ENCODE measurements at places on chromosomes 6 and 20.

DNA sequence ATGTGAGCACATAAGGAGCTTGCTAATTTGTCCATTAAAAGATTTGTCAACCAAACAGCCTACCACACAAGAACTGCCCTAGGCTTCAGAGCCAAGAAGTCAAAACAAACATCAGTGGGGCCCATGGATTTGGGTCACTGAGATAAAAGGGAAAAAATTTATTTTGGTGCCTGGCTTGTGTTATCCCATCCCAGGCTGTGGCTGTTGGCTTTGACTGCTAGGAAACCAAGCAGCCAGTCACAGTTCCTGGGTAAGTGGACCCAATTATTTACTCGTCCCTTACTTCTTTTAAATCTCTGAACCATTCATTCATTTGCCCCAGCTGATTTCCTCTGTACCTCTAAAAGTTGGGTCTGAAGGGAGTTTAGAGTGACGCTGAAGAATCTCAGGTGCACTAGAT, 41.3 kb downstream of the EDN1 start:
- no peak for DNase-seq

DNA sequence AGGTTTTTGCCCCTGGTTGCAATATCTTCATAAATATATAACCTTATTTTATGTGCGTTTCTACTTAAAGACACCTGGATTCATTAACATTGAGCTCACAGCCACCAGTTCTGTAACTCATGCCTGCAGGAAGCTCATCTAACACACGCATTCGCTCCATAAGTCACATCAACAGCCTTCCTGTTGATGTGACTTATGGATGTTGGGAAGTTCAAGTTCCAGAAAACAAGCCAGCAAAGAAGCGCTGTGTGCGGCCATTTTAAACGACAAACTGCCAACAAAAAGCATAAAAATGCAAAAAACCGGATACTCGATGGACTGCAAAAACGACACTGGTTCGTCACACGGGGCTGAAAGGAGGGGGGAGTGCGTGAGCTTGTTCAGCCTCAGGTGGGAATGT, 77.9 kb upstream of the NFATC2 start:
- DNase-seq: no peak

DNA sequence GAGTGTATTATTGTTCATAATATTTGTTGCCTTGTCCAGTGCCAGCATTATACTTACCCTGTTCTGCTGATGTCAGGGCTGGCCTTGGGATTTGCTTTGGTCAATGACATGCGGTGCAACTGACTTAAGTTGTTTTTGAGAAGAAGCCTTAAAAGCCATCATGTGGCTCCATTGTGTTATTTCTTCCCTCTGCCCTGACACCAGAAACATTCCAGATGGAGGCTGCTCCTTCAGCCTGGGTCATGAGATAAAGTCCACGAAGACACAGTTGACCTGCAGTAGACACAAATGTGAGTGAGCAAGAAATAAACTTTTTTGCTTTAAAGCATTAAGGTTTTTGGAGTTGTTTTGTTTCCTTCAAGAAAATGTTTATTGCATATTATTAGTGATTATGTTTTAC, 7.5 kb upstream of the HINT3 start:
- no peak for DNase-seq

DNA sequence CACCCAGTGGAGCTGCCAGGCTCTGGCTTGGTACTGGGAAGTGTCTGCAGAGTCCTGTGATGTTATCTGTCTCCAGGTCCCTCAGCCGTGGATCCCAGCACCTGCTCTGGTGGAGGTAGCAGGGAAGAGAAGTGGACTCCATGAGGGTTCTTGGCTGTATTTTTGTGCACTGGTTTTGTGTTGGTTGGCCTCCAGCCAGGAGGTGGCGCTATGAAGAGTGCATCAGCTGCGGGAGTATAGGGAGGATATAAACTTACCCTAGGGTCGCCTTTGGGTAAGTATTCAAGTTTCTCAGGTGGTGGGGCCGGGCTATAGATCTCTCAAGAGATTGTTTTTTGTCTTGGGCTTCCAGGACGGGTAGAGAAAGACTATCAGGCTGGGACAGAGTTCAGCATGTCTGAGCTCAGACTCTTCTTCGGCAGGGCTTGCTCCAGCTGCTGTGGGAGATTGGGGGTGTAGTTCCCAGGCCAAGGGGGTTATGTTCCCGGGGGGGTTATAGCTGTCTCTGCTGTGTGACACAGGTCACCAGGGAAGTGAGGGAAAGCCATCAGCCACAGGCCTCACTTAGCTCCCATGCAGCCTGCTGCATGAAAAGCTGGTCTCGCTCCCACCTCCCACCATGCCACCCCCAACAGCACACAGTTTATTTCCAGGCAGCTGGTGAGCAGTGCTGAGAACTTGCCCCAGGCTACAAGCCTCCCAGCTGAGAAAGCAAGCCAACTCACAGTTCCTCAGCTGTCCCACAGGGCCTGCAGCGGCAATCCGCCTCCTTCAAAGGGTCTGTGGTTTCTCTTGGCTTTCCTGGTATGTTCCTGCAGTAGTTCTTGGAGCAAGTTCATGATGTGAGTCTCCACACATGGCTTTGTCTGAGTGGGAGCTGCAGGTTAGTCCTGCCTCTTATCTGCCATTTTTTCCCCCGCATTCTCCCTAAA, 115.7 kb downstream of the AIG1 start:
- no peak for DNase-seq

- no peak for DNase-seq
Measured at GRCh38 chr6:116221911-116222310, 32.0 kb downstream of the TSPYL4 start.

DNA sequence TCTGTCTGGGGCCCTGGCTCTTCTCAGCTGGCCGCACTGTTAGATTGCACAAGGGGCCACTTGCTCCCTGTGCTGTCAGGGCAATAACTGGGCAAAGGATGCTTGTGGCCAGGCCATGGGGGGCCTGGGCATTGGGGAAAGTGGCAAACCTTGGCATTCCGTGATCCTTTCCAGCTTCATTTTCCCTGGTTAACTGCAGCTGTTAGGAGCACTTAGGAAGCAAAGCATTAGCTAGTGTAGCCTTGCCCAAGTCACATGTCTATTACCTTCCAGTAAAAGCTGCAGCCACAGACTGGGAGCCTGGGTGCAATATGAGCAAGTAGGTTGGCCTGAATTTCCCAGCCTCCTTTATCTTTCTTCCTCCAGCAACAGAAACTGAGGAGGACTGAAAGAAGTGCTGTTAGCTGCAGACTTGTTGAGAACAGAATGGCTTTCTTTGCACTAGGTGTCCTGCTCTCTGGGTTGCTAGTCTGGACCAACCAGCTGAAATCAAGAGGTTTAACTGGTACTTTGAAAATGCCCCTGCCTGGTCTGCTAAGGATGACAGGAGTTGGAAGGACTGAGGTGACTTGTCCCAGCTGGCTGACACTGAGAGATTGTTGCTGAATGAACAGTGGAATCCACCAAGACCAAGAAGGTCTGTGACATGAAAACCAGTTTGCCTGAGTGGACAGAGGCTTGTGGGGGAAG, 312.3 kb upstream of the SUPT3H start:
- no peak for DNase-seq

DNA sequence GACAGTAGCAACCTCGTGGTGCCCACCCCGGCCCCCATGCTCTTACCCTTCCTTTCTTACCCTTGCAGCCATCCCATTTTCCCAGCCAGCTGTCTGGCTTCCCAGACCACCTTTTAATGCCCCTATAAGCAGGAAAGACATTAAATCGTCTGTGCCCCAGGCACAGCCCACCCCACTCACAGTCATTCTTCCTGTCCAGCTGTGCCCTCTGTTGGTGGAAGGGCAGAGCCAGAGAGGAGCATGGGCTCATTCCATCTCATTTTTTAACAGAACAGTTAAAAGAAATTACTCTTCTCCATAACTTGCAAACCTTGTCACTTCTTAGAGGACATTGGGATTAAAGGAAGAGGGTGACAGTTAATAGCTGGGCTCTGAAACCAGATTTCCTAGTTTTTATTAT, 240.5 kb downstream of the NRN1 start:
- DNase-seq: no peak

DNA sequence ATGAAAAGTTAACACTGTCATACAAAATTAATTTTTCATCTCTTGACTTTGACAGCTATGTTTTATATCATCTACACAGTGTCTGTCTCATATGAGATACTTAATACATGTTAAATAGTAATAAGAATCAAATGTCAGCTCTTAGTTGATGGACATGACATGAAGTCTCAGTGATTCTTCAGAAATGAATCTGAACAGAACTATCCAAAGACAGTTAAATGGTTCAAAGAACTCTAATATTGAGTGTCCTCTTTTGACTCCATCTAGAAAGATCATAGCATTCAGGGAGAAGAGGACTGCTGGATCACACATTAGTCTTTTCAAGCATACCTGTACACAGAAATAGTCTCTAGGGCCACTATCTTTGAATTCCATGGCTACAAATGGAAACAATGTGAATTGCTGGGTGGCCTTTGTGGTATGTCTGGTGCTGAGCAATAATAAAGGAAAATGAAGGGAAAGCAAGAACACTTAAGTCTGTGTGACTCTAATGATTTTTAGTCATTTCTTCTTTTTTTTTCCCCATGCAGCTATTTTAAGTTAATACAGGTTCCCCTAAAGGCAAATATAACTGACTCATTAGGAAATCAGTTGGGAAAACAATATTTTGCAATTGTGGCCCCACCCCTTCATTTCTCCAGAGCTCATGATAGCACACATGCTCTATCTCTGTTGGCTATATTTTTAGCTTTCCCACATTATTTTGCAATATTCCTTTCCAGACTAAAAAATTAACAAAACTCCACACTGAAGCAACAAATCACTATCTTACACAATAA, 367.5 kb downstream of the GRIK2 start:
- DNase-seq: no peak

DNA sequence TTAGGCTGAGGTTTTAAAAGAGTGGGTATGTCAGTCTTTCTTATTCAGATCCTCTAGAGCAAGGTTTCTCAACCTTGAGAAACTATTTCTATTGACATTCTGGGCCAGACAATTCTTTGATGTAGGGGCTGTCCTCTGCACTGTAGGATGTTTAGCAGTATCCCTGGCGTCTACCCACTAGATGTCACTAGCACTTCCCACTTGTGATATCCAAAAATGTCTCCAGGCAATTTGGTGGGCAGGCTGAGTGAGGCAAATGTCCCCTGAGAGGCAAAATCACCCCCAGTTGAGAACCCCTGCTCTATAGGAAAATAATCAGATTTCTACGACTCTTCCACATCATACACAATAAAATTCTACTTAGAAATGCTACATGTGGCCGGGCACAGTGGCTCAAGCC, 7.7 kb upstream of the ZKSCAN8 start:
- DNase-seq: no peak

- DNase-seq: no peak
Measured at GRCh38 chr6:25498505-25498904, 153.5 kb upstream of the SCGN start.

GRCh38 chr6:170137176-170137891, 153.5 kb downstream of the DLL1 start:
- no peak for DNase-seq

DNA sequence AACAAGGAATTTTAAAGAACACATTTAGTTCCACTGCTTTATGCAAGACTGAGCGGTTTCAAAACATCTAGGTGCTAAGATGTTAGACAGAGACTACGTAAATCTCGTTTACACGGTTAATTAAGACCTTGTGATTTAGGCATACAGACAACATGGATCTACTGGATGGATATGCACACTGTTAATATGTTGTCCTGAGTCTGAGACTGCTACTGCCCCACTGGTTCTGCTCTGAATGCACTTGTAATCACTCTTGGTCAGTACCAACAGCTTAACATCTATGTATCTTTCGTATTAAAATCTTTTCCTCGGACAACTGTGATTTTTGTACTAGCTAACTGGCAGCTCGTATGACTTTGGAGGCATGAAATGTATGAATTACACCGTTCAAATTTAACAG, 3.1 kb downstream of the MAN1A1 start:
- DNase-seq: no peak

- no peak for DNase-seq
Measured at GRCh38 chr6:144265390-144265789, 19.7 kb upstream of the UTRN start.

Data from effector CD4-positive, alpha-beta T cell (primary cell).